Panc1 (cell line): ENCODE measurements at places on chromosomes 6 and 20. TPM values are rescaled to one million over a fixed set of nuclear protein-coding genes. Genes with fewer than 3 reads are reported as not detected.

Gene LGSN
- not detected for total RNA-seq

Gene PROKR2
- total RNA-seq = not detected

Gene MYCT1
- total RNA-seq = not detected

Gene MDFI
- total RNA-seq = 0.54 TPM

Gene EEF1A2
- total RNA-seq = 178 TPM

Gene C6orf58
- total RNA-seq = not detected
